ENCODE measurements at places on chromosomes 7 and 10.

- DNase-seq = no peak
Measured at GRCh38 chr10:75568450-75569130, 137.2 kb downstream of the LRMDA start.

- no peak for DNase-seq
Measured at GRCh38 chr7:154620141-154620755, 382.7 kb downstream of the PAXIP1 start.

- DNase-seq = no peak
Measured at GRCh38 chr7:3455806-3456595, 154.9 kb downstream of the SDK1 start.

GRCh38 chr7:19133886-19134285 lies 11.3 kb downstream of the FERD3L start:
- DNase-seq = no peak

All from activated naive CD8-positive, alpha-beta T cell treated with anti-CD3 and anti-CD28 coated beads, Interleukin-2, amount 50 U/mL, for 16 hours (primary cell).